ENCODE measurements at places on chromosomes 4 and X. TPM values are rescaled to one million over a fixed set of nuclear protein-coding genes. Genes with fewer than 3 reads are reported as not detected.
A peak's percentile ranks its signal among the peaks of the same experiment; 100 is the strongest.

DNA sequence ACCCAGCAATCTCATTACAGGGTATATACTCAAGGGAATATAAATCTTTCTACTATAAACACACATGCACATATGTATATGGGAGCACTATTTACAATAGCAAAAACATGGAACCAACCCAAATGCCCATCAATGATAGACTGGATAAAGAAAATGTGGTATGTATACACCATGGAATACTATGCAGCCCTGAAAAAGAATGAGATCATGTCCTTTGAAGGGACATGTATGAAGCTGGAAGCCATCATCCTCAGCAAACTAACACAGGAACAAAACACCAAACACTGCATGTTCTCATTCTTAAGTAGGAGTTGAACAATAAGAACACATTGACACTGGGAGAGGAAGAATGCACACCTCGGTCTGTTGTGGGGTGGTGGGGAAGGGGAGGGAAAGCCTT, 80.6 kb upstream of the TBX22 start:
- H3K27ac ChIP-seq, result no peak overlapping the region
- H3K27me3 ChIP-seq, result no peaks in the 10 kb centered on the region
- H3K36me3 ChIP-seq, result no peaks in the 10 kb centered on the region

- no peaks in the 10 kb centered on the region for H3K27me3 ChIP-seq
- H3K36me3 ChIP-seq, result no peaks in the 10 kb centered on the region
These were observed 334.7 kb downstream of the PPP1R2C start for GRCh38 chrX:42443267-42443666.

DNA sequence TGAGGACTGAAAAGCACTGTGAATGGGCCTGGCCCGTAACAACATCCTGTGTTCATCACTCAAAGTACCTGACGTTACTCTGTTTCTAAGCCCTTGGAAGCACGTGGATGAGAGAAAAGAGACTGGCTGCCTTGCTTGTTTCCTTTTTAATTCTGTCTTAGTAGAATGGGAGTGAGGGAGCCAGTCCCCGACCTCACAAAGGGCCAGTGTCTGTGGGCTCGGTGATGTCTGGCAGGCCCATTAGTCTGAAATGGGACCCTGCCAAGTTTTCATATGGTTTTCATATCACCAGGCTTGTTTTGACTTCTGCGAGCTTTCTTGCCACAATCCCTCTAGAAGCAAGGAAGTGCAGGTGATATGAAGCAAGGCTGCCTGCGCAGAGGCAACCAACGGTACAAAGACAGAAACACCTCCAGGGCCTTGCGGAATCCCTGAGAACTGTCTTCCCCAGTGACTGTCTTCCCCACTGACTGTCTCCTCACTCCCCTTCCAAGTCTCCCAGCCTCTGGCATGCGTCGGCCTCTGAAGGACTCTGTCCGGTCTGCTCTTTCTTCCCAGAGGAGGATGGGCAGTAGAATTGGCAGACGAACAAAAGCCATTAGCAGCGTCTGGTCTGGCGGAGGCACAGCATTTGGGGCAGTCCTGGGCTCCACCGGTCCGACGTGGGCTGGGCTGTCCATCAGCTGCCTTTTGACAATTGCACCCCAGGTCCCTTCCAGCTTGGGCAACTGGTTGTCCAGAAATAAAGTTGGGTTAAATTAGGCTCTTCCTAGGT, 20.2 kb upstream of the RASL11B start:
- no peak for DNase-seq
- no peaks in the 10 kb centered on the region for H3K27me3 ChIP-seq
- H3K4me3 ChIP-seq, result peak overlapping the region; percentile 9
- H3K4me1 ChIP-seq, result peaks cover 25% of the 10 kb centered on the region
- no peaks in the 10 kb centered on the region for H3K36me3 ChIP-seq

- H3K4me3 ChIP-seq, result no peak overlapping the region
- H3K27ac ChIP-seq, result no peak overlapping the region
- no peaks in the 10 kb centered on the region for H3K36me3 ChIP-seq
- no peaks in the 10 kb centered on the region for H3K4me1 ChIP-seq
These were observed 46.0 kb upstream of the TEX13A start for GRCh38 chrX:105266456-105266855.

- no peak overlapping the region for H3K4me3 ChIP-seq
- H3K27me3 ChIP-seq, result no peaks in the 10 kb centered on the region
- no peak for DNase-seq
- no peaks in the 10 kb centered on the region for H3K36me3 ChIP-seq
These were observed 234.5 kb downstream of the RBMX2 start for GRCh38 chrX:130636277-130636676.

GRCh38 chrX:153626863-153627674, 19.9 kb upstream of the DUSP9 start:
- no peak for DNase-seq
- H3K36me3 ChIP-seq, result no peaks in the 10 kb centered on the region
- H3K27me3 ChIP-seq, result peaks cover 6% of the 10 kb centered on the region
- no peak overlapping the region for H3K27ac ChIP-seq

GRCh38 chr4:73761856-73762255, 21.5 kb downstream of the CXCL8 start:
- H3K4me1 ChIP-seq, result no peaks in the 10 kb centered on the region
- no peak overlapping the region for H3K4me3 ChIP-seq
- no peak overlapping the region for H3K27ac ChIP-seq
- H3K27me3 ChIP-seq, result no peaks in the 10 kb centered on the region

GRCh38 chr4:113157086-113157857, 107.8 kb downstream of the ANK2 start:
- DNase-seq, result no peak
- no peaks in the 10 kb centered on the region for H3K4me1 ChIP-seq
- H3K36me3 ChIP-seq, result no peaks in the 10 kb centered on the region
- no peak overlapping the region for H3K27ac ChIP-seq

DNA sequence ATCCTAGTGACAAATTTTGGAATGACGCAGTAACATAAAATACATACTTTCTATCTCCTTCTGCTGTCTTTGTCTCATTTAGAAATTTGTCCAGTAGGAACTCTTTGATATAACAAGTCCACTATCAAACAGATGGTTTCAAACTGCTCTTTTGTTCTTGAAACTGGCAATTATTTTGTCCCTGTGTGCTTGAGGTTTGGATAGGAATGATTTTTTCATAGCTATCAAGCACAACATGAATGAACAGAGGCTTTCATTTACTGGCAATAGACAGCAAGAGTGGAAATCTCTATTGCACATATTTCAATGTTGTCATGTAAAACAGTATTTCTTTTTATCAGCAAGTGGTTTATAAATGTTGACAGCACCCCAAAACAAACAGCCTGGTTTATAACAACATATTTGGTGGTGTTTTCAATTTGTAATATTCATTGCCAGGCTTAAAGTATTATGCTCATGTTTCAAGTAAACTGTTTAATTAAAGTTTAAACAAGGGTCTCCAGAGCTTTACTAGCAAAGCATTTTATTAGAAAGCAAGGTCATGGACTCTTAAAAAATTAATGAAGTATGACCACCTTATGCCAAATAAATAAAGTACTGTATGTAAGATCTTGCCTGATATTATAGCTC, 60.0 kb downstream of the TIGD2 start:
- no peaks in the 10 kb centered on the region for H3K27me3 ChIP-seq
- peaks cover 7% of the 10 kb centered on the region for H3K4me1 ChIP-seq
- H3K4me3 ChIP-seq, result no peak overlapping the region
- H3K36me3 ChIP-seq, result no peaks in the 10 kb centered on the region

GRCh38 chr4:173591760-173592159, 61.7 kb upstream of the HAND2 start:
- H3K27ac ChIP-seq, result no peak overlapping the region
- no peak for DNase-seq
- no peak overlapping the region for H3K4me3 ChIP-seq
- no peaks in the 10 kb centered on the region for H3K27me3 ChIP-seq
- H3K36me3 ChIP-seq, result no peaks in the 10 kb centered on the region

GRCh38 chr4:94488670-94489069, 36.9 kb downstream of the PDLIM5 start:
- no peaks in the 10 kb centered on the region for H3K27me3 ChIP-seq
- peaks cover 27% of the 10 kb centered on the region for H3K4me1 ChIP-seq
- DNase-seq, result no peak
- H3K27ac ChIP-seq, result peak overlapping the region; percentile 15

- H3K4me3 ChIP-seq, result no peak overlapping the region
- peak; percentile 57 for DNase-seq
- H3K4me1 ChIP-seq, result peaks cover 79% of the 10 kb centered on the region
- H3K36me3 ChIP-seq, result peaks cover 63% of the 10 kb centered on the region
These were observed 24.8 kb downstream of the KLF3 start for GRCh38 chr4:38688676-38689355.

GRCh38 chr4:145320294-145320693, 139.9 kb upstream of the OTUD4 start:
- H3K27ac ChIP-seq, result no peak overlapping the region
- H3K36me3 ChIP-seq, result no peaks in the 10 kb centered on the region
- H3K4me1 ChIP-seq, result no peaks in the 10 kb centered on the region

- H3K36me3 ChIP-seq, result peaks cover 25% of the 10 kb centered on the region
- peaks cover 53% of the 10 kb centered on the region for H3K4me1 ChIP-seq
- peak overlapping the region; percentile 92 for H3K27ac ChIP-seq
- no peaks in the 10 kb centered on the region for H3K27me3 ChIP-seq
- H3K4me3 ChIP-seq, result peak overlapping the region; percentile 73
These were observed 586 bp downstream of the BCAP31 start for GRCh38 chrX:153723351-153724251.

DNA sequence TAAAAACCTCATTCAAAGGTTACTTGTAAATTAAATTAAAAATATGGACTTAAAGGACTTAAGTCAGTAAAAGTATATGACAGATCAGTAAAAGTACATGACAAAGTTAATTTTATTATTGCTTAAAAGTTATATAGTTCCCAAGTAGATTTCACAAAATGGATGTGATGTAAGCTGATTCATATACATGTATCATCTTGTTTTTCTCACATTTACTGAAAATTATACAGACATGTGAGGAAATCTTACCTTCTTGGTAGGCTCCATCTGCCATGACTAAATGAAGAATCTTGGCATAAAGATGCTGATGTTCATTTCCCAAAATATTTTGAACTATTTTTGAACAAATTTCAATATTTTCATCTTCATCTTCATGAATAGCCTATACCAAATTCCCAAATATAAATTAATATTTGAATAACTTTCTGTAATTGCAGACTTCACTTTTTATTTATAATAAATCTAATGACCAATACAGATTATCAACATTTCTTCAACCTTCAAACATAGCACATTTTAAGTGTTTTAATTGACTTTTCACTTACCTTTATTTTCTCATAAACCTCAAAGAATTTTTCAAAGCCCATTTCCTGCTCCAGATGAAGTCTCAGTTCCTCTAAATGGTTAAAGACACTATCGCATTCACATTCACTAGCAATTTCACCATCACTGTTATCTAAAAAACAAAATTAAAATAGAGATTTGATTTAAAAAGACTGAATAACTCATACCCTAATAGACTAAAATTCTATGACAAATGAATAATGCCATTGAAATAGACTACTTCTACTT, 129.4 kb upstream of the SH3RF1 start:
- no peak overlapping the region for H3K27ac ChIP-seq
- DNase-seq, result no peak
- H3K36me3 ChIP-seq, result peaks cover 16% of the 10 kb centered on the region
- H3K4me1 ChIP-seq, result peaks cover 7% of the 10 kb centered on the region
- no peaks in the 10 kb centered on the region for H3K27me3 ChIP-seq

DNA sequence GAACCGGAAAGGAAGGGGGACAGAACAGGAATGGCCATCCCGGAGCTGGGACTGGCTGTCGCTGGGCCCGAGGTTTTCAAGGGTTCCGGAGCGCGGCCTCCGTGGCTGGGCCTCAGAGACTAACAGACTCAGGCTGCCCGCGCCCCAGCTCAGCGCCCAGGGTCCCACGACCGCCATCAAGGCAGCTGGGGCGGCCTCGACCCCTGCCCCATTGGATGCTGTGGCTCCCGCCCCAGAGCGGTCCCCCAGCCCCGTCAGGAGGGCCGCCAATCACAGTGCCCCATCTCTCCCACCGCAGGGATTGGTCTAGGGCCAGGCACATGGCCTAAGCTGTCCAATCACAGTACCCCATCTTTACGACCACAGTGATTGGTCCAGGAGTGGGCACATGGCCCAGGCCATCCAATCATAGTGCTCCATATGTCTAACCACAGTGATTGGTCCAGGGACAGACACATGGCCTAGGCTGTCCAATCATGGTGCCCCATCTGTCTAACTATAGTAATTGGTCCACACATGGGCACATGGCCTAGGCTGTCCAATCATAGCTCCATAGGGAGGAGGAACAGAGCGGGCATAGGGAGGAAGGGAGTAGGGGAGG, 105.3 kb upstream of the NKX1-1 start:
- H3K36me3 ChIP-seq, result no peaks in the 10 kb centered on the region
- peaks cover 4% of the 10 kb centered on the region for H3K4me1 ChIP-seq
- no peak overlapping the region for H3K4me3 ChIP-seq
- H3K27ac ChIP-seq, result peak overlapping the region; percentile 33
- peaks cover 79% of the 10 kb centered on the region for H3K27me3 ChIP-seq

DNA sequence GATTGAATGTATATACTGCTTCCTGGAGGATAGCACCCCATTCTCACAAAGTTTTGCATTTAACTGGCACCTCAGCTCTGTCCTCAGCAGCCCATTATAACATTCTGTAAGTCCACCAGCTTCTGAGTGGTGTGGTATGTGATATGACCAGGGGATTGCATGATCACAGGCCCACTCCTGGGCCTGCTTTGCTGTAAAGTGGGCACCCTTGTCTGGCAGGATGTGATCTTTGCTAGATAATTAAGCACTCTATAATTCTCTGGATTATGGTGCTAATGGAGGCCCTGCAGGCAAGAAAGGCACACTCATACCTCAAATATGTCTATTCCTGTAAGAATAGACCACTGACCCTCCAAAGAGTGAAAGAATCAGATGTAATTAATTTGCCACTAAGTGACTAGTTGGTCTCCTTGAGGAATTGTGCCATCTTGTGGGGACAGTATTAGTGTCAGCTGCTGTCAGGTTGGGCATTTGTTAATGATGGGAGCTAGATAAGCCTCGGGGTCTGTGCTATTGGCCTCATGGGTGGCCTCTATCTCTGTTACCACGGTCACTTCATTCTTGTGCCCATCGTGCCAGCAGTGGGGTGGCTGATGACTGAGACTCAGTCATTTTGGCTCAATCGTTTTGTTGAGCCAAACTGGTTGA, 2.2 kb upstream of the CFI start:
- H3K4me1 ChIP-seq, result no peaks in the 10 kb centered on the region
- no peak overlapping the region for H3K27ac ChIP-seq
- no peaks in the 10 kb centered on the region for H3K27me3 ChIP-seq
- no peaks in the 10 kb centered on the region for H3K36me3 ChIP-seq

Gene SPARCL1
- total RNA-seq, result 1,380 TPM

Gene CLDN2
- 0.11 TPM for total RNA-seq

Gene UGT2B7
- not detected for total RNA-seq

Gene PHOX2B
- total RNA-seq, result 0.19 TPM

Gene TRAM1L1
- total RNA-seq, result 2.2 TPM

Gene CFP
- 6.9 TPM for total RNA-seq

All from esophagus muscularis mucosa (tissue), 4 donors.